ENCODE measurements at places on chromosomes 6 and 20.
A peak's percentile ranks its signal among the peaks of the same experiment; 100 is the strongest.

DNA sequence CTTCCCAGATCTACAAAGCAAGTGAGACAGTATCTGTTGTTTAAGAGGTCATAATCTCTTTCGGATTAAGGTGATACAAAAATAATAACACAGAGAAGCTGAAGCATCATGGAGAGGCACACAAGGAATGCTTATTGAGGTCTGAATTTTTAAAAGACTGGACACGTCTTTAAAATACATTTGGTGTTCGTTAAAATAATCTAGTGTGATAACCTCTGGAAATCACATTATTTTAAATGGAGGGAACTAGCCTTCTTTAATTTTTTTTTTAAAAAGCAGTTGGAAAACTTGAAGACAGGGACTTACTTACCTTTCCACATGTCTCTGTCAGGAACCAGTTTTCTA, 1.9 kb upstream of the LRRC1 start:
- DNase-seq, result no peak

- DNase-seq, result no peak
Measured at GRCh38 chr6:45961125-45961524, 54.5 kb downstream of the CLIC5 start.

GRCh38 chr6:317060-317447, 24.8 kb downstream of the DUSP22 start:
- no peak for DNase-seq

GRCh38 chr6:164927288-164928056, 381.9 kb downstream of the C6orf118 start:
- peak; percentile 49 for DNase-seq

GRCh38 chr20:22523499-22524392, 60.6 kb downstream of the FOXA2 start:
- DNase-seq, result no peak

DNA sequence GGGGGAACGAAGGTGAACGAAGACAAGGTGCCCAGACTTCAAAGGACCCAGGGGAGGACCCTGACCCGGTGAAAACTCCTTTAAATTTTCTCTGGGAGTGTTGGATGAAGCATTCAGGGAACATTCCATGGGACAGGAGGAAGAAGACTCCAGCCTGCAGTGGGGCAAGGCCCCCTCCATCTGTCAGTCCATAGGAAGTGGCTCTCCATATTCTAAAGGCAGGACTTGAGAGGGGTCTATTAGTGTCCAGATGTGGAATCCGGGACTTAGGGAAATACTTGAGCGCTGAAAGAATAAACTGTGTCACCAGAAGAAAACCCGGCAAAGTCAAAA, 3.2 kb upstream of the BPIFA2 start:
- DNase-seq, result no peak

GRCh38 chr6:16635291-16635809, 125.9 kb downstream of the ATXN1 start:
- DNase-seq, result no peak

GRCh38 chr20:35235881-35236280, 9.4 kb downstream of the MMP24 start:
- DNase-seq, result no peak

DNA sequence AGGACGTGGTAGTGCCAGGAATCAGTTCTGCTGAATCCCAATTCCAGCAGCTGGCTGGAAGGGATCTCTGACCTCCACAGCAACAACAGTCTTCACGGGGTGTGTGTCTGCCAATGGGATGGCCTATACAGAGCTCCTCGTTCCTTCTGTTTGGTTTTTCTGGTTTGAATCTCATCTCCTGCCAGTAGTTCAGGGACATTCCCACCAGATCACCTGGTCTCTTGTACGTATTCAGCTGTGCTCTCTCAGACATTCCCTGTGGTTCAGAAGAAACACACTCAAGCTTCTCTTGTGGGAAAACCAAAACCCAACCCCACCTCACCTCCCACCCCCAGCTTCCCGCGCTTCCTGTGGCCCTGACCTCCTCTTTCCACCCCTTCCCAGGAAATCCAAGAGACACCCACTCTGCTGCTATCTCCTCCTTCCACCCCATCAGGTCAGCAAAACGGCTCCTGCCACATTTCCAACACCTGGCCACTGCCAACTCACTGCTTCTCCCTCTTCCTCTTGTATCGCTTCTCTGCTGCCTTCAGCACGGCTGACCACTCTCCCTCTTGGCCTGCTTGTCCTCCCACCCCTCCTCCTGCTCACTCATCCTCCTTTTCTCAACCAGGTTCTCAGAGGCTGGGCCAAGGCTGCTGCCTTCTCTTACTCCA, 63.3 kb upstream of the PTGIS start:
- no peak for DNase-seq

DNA sequence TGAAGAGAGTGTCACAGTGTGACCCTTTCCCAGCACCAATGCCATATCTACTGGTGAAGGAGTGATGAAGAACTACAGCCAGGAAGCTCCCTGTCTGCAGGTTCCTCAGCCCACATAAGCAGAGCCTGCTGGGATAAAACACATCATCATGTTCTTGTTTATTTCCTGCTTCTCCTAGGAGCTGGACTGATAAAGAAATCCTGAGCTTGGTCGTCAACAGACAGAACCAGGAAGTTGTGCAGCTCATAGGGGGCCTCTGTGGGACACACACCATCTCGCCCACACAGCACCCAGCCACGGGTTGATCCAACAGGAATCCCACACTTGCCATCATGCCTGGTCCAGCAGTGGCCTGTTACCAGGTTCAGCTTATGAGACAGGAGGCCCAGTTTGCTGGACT, 2.8 kb upstream of the CSTL1 start:
- DNase-seq, result no peak

GRCh38 chr6:110509617-110510241, 33.3 kb upstream of the SLC22A16 start:
- peak; percentile 66 for DNase-seq

DNA sequence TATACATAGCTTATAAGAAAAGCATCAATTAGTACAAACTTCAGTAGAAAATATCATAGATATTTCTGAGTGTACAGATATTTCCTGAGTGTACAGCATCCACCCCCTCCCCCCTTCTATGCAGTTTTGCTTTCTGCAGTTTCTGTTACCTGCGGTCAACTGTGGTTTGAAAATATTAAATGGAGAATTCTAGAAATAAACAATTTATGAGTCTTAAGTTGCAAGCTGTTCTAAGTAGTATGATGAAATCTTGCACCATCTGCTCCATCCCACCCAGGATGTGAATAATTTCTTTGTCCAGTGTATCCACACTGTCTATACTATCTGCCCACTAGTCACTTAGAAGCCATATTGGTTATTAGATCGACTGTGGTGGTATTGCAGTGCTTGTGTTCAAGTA, 15.8 kb upstream of the GPR63 start:
- peak; percentile 3 for DNase-seq

DNA sequence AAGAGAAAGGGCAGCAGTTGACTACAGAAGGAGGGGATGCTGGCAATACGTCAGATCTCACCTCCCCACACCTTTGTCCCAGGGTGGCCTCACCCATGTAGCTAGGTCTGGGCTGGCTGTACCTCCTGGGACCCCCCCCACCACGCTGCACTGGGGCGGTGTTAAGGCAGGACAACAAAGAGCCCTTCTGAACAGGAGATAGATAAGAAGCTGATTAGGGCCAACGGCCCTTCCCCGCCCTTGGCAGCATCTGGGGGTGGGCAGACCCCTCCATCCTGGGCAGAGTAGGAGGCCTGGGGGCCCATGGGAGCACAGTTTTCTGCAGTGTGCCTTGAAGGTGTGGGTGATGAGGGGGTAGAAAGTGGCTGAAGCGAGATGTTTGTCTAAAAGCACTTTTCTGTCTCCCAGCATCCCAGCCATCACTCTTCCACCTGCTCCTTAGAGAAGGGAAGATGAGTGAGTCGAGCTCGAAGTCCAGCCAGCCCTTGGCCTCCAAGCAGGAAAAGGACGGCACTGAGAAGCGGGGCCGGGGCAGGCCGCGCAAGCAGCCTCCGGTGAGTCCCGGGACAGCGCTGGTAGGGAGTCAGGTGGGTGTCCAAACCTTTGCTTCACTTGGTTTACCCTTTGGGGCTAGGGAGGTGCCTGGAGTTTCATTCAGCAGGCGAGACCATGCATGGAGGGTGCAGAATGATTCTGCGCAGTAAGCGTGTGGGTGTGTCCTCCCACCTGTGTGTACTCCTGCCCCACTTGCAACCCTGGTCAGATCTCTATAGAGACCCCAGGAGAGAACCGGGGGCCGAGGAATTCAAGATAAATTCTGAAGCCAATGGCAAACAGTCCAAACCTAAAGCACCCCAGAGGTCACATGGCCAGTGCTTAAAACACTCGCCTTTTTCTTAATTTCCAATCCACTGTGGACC, 3.9 kb downstream of the HMGA1 start:
- DNase-seq, result no peak

DNA sequence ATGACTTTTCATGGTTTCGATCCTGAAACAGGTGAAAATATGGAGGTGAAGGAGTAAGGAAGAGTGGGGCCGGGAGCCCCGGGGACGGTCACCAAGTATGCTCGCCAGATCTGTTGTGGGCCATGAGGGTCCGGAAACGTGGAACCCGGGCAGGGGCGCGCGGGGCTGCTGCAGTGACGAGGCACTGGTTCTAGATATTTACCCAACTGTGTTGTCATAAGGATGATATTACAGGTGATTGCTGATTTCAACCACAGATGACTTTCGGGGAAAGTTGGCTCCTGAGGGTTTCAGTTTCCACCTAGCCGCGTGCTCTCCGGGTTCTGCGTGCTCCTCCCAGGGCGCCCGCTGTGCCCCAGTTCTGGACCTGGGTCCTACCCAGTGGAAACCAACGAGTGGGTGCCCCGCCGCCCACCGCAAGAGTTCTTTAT, 12.2 kb downstream of the RAET1G start:
- no peak for DNase-seq

DNA sequence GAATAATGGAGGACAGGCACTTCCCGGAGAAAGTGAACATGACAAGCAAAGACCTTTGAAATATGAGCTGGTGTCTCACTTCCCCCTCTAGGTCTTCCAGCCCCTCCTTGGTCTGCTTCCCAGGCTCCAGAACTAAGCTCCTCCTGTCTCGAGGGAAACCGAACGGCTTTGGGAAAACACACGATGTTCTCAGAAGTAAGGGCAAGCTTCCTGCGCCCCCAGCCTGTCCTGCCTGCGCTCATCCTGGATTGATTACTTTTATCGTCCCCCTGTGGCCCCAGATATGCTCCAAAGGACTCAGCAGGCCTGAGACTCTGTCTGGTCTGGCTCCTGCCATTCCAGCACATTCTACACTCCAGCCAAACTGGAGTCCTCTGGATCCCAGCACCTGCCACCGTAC, 83.4 kb downstream of the ZNF217 start:
- no peak for DNase-seq

DNA sequence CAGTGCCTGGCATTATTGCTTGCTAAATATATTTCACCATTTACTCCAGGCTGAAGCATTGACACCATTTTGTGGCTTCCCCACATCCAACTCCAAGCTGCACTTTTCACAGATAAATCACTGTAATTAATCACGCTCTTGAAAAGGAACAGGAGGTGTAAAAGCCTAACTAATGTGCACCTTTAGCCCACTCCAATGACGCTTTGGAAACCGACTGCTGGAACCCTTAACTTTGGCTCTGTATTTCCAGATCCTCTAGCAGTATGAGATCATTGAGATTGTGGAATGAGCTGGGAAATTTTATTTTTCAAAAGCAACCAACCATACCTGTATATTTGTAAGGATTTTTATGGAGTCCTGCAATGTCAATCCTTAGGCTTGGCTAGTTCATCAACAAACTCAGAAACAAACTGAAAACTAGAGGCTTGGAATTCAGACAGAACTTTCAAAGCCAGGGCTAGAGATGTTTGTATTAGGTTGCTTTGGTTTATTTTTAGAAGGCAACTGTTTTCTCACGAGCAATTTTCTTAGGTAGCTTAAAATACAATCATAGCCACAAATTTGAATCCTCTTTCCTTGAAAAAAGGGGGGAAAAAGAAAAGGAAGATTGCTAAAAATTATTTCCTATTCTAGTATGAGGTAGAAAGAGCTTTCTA, 52.8 kb upstream of the UTRN start:
- DNase-seq, result no peak
